Mammary microvascular endothelial cell (primary cell): ENCODE measurements at places on chromosomes 7 and 10. TPM values are rescaled to one million over a fixed set of nuclear protein-coding genes. Genes with fewer than 3 reads are reported as not detected.

Gene COX15
- 30.4 and 30.6 TPM in 2 replicates for total RNA-seq

Gene EIF4EBP2
- total RNA-seq = 20.7 and 21.8 TPM in 2 replicates

Gene GALNT17
- not detected in 2 replicates for total RNA-seq

Gene FAM25G
- total RNA-seq = not detected in 2 replicates

Gene PLEKHA1
- total RNA-seq = 34.0 and 34.8 TPM in 2 replicates

Gene TEX47
- total RNA-seq = not detected in 2 replicates

Gene NEUROD6
- total RNA-seq = not detected in 2 replicates

Gene GARIN1A
- total RNA-seq = under 0.01 and 0.07 TPM in 2 replicates

Gene CHAT
- total RNA-seq = not detected in 2 replicates

Gene NPC1L1
- total RNA-seq = not detected in 2 replicates

Gene INA
- total RNA-seq = 1.1 and 1.6 TPM in 2 replicates

Gene SMKR1
- total RNA-seq = 0.30 and 1.2 TPM in 2 replicates

Gene PTPN12
- total RNA-seq = 31.8 and 37.0 TPM in 2 replicates

Gene WDR86
- not detected in 2 replicates for total RNA-seq

Gene CFTR
- total RNA-seq = 1.7 TPM in 1 of 2 replicates, not detected in the other

Gene SEMA3D
- total RNA-seq = 3.2 and 3.8 TPM in 2 replicates

Gene TRIM50
- not detected in 2 replicates for total RNA-seq

Gene HDAC9
- total RNA-seq = 37.0 and 39.5 TPM in 2 replicates

Gene PKD2L1
- not detected in 2 replicates for total RNA-seq
